ENCODE measurements at places on chromosomes 7 and 10.

GRCh38 chr7:38179776-38180226, 1.8 kb downstream of the STARD3NL start:
- DNase-seq: no peak

DNA sequence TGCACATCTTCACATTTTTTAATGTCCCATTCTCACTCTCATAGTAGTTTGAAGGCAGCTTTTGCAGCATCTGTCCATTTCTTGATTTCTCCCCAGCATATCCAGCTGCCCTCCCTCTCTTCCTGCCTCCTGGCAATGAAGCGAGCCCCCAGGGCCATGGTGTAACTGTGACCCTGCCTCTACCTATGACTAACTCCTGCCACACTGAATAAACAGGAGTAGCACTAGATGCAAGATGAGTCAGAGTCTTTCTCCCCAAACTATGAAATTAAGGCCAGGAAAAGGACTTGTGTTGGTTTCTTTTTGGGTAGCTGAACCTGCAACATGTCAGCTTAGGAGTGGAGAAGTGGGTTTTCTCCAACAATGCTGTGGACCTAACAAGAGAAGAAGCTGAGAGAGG, 329.0 kb downstream of the RNLS start:
- no peak for DNase-seq

DNA sequence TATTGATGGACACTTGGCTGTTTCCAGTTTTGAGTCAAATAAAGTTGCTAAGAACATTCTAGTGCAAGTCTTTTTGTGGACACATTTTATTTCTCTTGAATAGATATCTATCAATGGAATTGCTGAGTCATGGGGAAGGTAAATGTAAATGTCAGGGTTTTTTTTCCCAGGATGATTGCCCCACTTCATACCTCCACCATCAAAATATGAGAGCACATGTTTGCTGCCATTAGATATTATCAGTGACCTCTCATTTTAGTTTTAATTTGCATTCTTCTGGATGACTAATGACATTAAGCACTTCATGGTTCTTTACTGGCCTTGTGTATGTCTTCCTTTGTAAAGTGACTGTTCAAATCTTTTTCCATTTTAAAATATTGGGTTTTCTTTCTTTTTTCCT, 45.7 kb downstream of the PAPSS2 start:
- no peak for DNase-seq

- no peak for DNase-seq
These were observed 406 bp downstream of the CBLL1 start for GRCh38 chr7:107744345-107744750.

DNA sequence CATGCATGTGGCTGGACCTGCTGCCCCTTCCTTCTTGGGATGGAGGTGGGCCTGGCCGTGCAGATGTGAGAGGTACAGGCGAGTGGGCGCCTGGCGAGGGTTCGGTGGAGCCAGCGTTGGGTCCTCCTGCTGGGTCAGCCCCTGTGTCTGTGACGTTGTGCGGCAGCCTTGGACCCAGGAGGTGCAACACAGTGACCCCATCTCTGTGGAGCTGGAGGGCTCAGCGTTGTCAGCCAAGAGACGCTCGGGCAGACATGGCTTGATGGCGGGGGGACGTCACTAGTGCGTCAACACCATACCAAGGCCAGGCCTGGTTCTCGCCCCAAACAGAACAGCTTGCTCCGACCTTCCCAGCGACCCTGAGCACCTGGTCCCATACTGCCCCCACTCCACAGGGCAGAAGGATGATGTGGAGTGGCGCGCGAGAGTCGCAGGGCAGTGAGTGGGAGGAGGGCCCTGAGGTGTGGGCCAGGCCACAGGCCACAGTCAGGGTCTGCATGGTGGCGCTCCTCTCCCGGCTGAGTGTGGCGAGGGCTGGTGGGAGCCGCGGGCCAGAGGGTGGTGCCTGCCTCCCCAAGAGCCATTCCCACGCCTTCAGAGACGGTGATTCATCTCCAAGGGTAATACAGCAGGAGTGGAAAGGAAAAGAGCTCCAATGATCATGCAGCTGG, 184.4 kb downstream of the DNAJB6 start:
- DNase-seq: no peak

DNA sequence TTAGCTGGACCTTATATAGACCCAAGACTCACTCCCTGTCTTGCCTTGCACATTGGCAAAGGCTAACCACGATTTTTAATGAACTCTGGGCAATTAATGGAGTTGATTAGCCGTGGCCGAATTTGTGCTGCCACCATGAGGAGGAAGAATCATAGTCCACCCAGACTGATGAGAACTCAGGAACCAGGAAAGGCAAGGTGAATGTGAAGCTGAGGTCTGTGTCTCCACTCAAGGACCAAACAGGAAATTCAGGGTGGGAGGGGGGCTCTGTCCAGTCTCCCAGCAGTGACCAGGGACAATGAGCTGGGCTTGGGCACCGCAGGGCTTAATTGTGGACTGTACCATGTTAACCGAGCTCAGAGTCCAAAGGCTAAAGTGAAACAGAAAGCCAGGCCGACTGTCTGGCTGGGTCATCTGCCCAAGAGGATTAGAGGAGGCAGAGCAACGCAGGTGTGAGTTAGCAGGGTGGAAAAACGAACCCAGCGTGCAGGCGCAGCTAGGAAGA, 127.0 kb upstream of the JCAD start:
- no peak for DNase-seq

All from CD4-positive, alpha-beta T cell (primary cell).